ENCODE measurements at places on chromosomes 11 and 22.

GRCh38 chr11:116310698-116311097 is 462.1 kb downstream of the BUD13 start:
- no peak for DNase-seq

GRCh38 chr22:33271390-33272161 is 213.4 kb upstream of the SYN3 start:
- DNase-seq, result peak; percentile 43

DNA sequence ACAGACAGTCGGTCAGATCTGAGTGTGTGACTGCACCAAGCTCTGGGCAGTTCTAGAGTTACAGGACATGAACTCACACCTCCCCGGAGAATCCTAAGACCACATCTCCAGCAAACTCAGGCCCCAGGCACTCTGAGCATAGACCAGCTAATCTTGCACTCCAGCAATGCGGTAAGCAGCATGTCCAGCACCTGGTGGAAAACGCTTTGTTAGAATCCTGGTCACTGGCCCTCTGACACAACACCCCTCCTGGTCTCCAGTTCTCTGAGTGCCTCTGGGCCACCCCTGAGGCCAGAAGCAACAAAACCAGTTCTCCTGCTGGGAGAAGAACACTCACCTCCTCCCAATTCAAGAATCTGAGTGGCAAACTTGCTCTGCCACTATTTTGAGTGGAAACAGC is 82.7 kb upstream of the TMEM45B start:
- DNase-seq, result no peak

- DNase-seq, result no peak
Measured at GRCh38 chr11:20122131-20122530, 38.1 kb downstream of the DBX1 start.

GRCh38 chr11:47415949-47416472 is 7.6 kb downstream of the SLC39A13 start:
- DNase-seq, result peak; percentile 80

DNA sequence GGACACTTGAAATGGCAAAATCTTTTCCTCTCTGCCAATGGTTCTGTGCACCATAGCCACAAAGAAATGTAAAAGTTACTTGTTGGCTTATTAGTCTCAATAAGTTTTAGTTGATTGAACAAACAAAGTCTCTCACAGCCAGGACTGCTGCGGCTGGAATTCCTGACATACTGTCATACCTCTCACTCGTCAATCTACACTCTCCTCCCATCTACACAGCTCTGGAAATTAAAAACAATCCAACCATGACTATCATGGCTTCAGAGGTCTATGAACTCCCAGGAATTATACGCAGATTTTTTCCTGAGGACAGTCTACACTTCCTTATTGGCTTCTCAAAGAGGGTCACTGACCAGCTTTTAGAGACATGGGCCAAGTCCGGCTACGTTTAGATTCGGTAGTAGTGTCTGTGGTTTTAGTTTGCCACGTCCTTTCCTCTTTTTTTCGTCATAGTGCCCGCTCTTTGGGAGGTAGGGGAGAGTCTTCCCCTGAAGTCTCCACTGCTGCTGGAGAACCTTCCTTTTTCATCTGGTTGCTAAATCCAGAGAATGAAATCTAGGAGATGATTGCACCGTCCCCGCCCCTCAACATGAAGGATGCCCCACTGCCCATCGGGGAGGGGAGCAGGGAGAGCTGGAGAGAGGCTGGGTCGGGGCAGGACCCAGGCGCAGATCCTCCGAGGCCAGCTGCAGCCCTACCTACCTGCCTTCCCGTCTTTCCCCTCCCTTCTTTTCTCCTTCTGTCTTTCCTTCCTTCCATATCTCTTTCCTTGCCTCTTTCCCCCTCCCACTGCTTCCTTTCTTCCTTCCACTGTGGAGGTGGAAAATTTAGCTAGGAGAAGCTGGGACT is 1.0 kb upstream of the PLEKHB1 start:
- DNase-seq, result no peak

DNA sequence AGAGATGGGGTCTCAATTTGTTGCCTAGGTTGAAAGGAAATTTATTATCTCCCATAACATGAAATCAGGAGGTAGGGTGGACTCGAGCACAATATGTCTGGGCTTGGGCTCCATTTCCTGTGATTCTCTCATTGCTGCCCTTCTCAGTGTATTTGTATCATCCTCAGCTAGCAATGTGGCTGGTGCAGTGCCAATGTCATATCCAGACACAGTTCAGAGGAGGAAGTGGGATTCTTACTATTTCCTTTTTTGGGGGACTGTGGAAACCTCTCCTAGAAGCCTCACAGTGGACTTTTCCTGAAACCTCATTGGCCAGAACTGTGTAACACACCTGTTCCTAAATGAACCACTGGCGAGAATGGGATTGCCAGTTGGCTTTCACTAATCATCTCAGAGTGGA is 21.0 kb upstream of the SWAP70 start:
- DNase-seq, result no peak

Measured in thoracic aorta (tissue), 2 donors.